ENCODE measurements at places on chromosomes 13 and 19.
A peak's percentile ranks its signal among the peaks of the same experiment; 100 is the strongest.

- no peak for DNase-seq
These were observed 20.2 kb downstream of the LIG4 start for GRCh38 chr13:108195146-108195545.

GRCh38 chr13:26186995-26187394, 35.1 kb downstream of the RNF6 start:
- DNase-seq, result no peak

DNA sequence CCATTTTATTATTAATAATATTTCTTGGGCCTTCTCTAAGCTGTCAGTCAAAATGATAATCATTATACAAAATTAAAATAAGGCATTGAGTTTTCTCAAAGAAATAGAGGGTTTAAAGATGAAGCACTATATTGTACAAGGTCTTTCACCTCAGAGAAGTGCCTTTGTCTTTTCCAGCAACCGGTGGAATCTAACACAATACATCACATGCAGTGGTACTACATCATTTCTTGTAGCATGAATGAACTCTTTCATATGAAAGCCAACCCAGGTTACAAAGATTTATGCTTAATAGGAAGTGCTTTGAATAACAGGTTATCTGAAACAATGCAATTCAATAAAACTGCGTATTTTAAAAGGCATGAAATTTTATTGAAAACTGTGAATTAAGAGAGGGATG, 1620.8 kb downstream of the PCDH9 start:
- no peak for DNase-seq

DNA sequence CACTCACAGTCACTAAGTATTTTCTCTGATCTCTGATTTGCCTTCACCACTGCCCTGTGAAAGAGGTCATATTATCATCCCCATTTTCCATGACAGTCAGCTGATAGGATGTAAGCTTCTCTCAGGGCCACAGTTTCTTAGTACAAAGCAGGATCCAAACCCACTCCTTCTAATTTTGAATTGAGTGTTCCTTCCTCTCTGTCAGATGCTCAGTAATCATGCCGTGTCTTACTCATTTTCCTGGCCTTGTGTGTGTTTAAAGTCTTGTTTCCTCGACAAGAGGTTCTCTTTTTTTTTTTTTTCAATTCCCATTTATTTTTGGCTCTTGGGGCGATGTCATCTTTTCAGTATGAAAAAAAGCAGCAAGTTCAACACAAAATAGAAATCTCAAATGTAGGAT, 72.3 kb downstream of the NAA16 start:
- no peak for DNase-seq

DNA sequence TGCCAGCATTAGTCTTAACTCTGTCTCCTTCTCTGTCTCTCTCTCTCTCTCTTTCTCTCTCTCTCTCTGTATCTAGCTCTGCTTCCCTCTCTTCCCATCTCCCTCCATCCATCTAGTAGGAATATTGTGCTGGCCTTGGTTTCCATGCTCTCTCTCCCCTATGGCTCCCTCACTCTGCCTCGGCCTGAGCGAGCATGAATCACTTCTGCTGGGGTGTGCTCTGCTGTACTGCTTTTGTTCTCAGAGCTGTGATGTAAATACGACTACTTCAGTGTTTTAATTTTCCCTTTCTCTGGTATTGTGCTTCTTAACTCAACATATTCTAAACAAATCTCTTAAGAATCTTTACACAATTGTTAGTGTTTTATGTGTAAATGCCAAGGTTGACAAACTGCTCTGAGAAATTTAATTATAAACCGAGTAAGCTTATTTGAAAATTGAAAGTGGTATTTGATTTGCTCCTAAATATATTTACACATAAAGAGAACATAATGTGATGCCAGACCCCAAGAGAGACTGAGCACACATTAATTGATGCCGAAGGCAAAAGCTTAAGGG, 211.5 kb upstream of the KL start:
- DNase-seq, result no peak

- no peak for DNase-seq
These were observed 16.4 kb upstream of the KCNN1 start for GRCh38 chr19:17950310-17951156.

- no peak for DNase-seq
These were observed 13.6 kb downstream of the ONECUT3 start for GRCh38 chr19:1766800-1767352.

DNA sequence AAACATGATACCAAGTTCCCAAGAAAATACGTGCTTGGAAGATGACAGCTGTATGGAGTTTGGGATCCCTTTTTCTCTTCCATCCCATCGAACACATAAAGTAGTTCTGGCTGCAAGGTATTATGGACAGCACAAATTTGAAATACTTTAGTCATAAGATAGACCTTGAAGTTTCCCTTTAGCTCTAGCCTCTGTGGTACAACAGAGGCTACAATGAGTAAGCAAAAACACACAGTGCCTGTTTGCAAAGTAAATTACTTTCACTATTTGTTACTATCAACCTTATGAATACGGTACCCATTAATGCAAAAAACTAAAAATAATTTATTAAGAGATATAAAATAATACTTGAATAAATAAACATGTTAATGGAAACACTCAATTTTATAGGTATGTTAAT, 21.0 kb upstream of the LRCH1 start:
- no peak for DNase-seq

DNA sequence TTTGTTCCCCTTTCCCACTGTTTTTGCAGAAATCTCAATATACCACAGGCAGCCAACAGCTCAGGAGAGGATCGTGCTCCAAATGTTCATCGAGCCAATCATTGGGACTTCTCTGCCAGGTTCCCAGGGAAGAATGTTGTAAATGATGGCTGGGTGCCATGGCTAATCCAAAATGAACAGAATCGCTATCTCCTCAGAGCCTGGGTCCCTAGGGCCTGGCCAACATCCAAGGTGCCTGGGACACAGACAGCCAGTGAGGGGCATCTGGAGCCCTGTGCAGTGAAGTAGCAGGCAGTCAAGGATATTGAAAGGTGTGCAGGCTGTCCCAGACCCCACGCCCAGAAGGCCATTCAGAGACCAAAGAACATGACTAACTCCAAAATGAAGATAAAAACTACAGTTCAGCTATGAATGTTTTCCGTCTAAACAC, 37.8 kb downstream of the BRD4 start:
- no peak for DNase-seq

DNA sequence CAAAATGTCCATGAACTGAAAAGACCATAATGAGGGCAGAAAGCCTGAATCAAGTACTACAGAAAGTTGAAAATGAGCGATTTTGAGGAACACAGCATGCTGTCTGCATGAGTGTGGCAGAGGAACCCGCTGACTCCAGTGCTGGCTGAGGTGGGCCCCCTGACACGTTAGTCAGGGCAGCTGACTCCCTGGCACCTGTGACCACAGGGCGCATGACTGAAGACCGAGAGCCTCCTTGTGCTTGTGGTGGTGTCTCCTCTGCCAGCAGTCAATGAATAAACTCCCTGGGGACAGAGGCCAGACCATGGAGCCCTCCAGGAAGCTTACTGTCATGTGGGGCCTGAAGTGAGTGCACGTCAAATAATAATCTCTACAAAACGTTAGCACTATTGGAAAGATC, 38.4 kb upstream of the VSTM2B start:
- no peak for DNase-seq

DNA sequence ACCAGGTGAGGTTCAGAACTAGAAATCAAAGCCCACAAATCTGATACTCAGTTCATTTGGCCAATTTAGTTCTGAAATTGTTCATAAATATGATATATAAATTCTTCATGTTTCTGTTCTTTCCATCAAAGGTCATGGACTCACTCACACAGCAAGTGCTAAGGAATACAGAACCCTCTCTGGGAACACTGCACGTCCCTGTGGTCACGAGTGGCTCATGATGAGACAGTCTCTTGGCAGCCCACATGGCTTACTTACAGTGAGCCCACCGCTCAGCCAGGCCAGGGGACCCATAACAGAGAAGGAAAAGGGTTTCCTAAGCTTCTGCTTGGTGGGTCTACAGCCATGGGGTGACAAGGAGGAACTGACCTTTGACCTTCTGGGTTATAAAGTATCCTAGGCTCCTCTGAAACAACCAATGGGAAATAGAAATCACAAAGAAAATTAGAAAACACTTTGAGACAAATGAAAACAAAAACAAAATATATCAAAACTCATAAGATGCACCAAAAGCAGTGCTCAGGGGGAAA, 67.4 kb downstream of the CDADC1 start:
- no peak for DNase-seq

DNA sequence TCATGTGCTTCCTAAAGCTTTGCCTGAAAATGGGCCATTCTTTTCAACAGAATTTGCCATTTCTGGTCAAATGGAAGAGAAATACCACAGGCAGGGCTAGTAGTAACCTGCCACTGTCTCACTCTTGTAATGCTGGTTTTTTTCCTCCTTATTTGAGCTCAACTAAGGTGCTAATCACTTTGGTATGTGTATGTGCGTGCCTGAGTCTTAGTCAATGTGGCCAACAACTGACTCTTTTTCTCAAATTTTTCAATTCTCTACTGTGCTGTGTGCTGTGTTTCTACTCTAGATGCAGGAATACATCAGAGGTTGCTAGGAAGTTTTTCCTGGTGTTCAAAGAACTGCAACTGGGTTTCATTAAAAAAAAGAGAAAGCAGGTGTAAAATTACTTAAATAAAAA, 870.2 kb downstream of the EFNB2 start:
- DNase-seq, result peak; percentile 2

DNA sequence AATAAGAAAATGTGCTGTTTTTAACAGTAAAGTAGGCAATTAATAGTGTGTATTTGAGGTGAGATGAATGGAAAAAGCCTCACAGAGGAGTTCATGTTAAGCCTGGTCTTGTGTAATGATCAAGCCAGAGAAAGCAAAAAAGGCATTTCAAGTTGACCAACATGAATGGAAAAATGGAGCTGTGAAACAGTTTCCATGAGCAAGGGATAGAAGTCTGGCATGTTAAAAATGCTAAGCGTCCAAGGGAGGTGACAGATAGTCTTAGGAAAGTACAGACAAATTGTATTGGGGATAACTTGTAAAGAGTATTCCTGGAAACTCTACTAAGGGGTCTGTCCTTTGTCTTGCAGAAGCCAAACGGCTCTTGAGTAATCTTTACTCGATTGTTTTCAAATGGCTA, 506.8 kb upstream of the ATXN8OS start:
- DNase-seq, result no peak

DNA sequence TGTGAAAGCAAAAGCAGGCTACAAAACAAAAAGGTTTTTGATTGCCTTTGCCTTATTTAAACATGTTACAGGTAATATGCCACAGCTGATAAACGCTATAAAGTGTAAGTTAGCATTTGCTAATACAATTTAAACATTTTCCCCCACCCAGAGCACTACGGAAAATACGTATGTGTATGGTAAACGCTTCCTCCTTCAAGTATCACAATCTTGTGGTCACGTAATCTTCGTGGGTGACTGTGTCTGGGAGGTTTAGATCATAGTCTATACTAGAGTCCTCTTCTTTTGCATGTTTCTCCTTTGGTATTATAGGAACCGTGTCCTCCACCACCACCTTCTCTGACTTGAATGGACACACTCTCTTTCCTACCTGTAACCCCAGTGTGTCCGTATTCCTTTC, 38.1 kb upstream of the POSTN start:
- no peak for DNase-seq

DNA sequence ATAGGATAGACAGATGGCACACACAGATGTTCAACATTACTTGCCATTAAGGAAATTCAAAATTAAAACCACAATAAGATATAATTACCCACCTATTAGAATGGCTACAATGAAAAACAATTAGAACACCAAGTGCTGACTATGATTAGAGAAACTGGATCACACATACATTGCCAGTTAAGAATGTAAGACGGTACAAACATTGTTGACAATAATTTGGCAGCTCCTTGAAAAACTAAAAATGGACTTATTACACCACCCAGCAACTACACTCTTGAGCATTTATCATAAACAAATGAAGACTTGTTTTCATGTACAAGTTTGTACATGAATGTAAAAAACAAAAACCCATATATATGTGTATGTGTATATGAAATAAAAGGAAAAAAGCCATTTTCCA, 13.7 kb downstream of the ZNF461 start:
- DNase-seq, result no peak

GRCh38 chr13:113648216-113648610, 9.8 kb downstream of the ATP4B start:
- DNase-seq, result no peak

DNA sequence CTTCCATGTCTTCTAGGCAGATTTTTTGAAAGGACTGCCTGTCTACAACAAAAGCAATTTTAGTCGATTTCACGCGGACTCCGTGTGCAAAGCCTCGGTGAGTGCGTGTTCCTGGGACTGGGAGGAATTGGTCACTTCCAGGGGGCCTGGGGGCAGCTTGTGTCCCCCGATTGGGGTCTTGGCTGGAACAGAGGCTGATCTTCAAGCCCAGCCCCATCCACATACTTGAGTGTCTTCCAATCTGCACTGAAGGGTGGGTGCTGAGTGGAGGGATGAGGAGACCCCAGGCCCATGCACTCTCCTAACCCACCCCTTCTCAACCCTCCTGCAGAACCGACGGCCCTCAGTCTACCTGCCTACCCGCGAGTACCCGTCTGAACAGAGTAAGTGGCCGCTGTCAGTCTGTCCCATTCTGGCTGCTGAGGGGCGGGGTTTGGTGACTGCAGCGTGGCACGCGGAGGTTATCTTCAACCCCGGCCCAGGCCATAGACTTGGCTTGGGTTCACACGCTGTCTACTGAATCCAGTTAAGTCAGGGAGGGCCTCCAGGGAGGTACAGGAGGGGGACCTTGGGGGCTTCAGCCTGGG, 4.7 kb downstream of the DDA1 start:
- no peak for DNase-seq

DNA sequence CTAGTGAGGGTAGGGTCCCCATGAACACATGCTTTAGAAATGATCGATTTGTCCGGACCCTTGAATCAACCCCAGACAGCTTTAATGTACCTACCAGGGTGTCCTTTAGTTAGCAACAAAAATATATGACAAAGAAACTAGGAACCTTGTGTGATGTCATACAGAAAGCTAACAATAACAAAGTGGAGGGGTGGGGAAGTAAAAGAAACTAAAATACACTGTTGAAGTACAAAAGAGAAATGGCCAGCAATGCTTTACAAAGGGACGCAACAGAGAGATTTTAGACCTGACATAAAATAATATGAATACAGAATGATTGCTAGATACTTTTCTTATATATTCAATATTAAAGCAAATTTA, 40.0 kb downstream of the DZIP1 start:
- DNase-seq, result no peak

DNA sequence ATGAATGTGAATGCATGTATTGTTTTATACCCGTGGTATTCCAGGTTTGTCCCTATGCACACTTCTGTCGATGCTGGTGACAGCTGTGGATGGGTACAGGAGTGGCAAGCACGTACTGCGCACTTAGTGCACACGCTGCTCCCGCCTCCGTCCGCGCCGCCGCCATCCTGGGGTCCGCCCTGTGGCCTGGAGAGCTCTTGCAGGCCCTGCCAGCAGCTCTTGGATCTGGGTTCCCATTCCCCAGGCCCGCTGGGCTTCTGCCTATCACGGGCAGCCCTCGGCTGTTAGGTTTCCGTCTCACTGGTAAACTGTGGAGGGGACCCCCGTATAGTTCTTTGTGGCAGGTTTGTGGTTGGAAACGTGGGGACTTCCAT, 4.0 kb downstream of the GNA11 start:
- no peak for DNase-seq

GRCh38 chr19:4773047-4773640, 18.4 kb upstream of the FEM1A start:
- no peak for DNase-seq

GRCh38 chr19:45315304-45315703, 7.4 kb downstream of the CKM start:
- DNase-seq, result no peak
